ENCODE measurements at places on chromosomes 11 and 22.

DNA sequence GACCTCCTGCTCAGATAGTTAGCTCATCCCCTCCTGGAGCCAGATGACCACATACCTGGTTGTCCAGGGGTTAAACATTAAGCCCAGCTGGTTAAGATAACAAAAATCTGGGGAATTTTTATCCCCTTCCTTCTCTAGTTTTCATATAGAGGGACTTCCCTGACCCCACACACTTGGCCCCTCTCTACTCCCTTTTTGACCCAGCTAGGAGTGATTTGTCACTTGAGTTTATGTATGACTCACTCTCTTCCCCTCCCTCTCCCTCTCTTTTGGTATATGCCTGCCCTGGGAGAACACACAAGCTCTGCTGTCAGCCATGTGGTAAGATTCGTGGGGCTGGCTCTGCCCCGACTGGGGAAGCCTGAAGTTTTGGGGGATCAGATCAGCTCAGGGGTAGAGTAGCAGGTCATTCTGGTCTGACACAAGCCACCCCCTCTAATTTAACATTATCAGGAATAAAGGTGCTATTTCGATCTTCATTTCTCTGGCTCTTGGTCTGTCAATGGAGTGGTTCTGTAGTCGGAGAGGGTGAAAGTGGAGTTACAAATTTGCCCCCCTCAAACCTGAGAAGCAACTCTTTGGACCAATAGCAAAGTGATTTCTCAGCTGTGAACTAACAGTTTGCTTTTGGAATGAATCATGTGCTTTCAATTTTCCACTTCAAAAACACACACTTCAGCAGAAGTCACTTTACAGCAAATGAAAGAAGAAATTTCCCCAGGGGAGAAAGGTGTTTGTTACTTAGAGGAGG lies 415.3 kb upstream of the CADM1 start:
- no peak for DNase-seq

DNA sequence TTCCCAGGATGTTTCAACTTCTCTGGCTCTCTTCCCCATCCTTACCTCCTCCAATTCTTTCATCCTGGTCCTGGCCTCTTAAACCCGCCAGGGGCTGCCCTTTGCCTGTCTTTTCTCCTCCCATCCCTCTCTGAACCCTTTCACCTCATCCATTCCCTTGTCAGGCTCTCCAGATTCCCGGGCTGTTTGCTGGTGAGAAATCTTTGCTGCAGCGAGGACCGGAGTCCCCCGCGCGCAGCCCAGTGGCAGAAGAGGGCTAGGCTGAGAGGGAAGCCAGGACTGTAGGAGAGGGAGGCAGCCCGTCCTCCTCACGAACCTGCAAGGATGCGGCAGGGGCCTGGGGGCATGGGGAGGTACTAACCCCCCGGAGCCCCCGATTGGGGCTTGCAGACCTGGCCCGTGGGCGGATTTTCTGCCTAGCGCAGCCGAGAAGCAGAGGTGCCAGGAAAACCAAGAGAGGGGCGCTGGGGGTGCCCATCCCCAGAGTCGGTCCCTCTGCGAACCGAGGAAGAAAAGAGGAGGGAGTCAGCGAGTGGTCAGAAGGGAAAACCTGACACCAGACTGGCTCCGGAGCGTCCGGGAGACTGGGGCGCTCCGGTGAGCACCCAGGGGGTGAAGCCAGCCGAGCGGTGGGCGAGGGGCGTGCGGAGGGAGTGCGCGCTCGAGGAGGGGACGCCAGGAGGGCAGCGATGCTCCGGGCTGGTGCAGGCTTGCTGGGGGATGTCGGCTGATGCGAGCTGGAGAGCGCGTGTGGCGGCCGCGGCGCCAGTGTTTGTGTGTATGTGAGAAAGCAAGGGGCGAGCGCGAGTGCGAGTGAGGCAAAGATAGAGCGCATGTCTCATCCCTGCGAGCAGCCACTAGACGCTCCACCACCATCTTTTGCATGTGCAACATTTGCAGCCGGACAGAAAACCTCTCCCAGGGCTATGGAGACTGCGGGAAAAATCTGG lies at the start of gene GRIA4:
GRIA4 (plus strand) TSS at position 242 of the 950 bp plus-strand sequence. CDS start 925 bp downstream, outside the sequence.
- DNase-seq: peak; percentile 54

- no peak for DNase-seq
These were observed 8.4 kb downstream of the KCTD17 start for GRCh38 chr22:37059876-37060449.

- DNase-seq: no peak
These were observed 27.4 kb upstream of the SEPTIN5 start for GRCh38 chr22:19686946-19687345.

GRCh38 chr11:88421530-88421929 lies 84.0 kb upstream of the CTSC start:
- DNase-seq: no peak

GRCh38 chr11:44943696-44944095 lies 7.0 kb downstream of the TP53I11 start:
- DNase-seq: no peak
